ENCODE measurements at places on chromosomes 16 and 17.
A peak's percentile ranks its signal among the peaks of the same experiment; 100 is the strongest.

DNA sequence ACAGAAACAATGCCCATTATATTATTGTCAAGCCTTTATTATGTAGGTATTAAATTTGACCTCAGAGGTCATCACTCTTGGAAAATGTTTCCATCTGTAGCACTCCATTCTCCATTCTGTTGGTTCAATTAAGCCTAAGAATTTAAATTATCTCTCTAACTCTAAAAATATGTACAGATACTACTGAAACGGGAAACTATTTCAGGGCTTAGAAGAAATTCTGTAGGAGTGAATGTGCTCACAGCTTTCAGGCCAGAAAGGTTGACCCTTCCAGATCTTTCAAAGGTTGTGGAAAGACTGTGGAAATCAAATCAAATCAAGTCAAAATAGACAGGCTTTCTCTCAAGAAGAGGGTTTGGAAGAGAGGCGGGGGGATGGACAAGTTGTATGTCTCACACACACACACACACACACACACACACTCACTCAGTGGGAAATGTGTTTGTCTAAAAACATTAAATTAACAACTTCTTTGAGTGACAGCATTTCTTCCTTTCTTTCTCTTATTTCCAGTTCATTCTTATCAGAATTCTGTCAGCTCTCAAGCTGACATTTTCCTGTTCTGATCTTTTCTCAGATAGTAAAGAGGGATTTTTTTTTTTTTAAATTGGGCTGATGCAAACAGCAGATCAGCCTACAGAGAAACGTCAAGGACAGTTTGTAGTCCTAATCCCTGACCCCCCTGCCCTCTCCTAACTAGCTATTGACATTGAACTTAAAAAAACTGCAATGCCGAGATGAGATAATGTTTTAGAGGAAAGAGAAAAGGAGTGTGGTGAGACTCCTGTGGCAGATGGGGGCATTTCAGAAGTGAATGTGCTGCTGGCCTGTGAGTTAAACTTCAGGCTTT lies 139.0 kb upstream of the ZFHX3 start:
- no peak for DNase-seq

DNA sequence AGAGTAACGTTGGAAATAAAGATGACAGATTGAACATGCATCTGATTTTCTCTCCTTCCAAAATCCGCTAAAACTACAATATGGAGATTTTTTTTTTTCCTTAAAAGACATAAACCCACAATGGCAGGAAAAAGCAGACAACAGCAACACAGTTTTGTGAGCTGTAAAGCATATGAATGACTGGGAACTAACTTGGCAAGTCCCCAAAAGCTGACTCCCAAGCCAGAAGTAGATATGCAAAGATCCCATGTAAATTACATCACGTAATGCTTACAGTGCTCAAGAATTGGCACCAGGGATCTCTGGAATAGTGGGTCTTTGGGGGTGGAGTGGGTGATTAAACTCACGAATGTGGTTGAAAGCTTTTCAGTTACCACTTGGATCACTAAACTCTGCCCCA lies 106.6 kb downstream of the ELAC2 start:
- no peak for DNase-seq

DNA sequence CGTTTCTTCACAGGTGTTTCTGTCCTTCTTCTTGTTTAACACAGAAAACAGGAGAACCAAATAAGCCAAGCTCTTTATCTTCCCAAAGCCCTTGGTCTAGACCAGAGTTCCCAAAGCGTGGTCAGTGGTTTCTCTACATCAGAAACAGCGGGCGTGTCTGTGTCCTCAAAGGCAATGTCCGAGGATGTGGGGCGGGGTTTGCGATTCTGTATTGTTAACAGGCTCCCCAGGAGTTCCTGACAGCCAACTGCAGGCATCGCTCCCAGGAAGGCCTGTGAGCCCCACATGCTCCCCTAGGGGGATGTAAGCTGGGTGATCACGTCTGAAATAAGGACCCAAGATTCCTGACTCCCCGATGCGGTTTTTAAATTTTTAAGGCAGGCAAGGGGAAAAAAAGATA lies 28.4 kb upstream of the SLC25A19 start:
- DNase-seq, result no peak

- no peak for DNase-seq
These were observed 251.9 kb downstream of the IRX3 start for GRCh38 chr16:54034684-54035083.

GRCh38 chr17:59287891-59288290 lies 43.6 kb upstream of the YPEL2 start:
- DNase-seq, result no peak

DNA sequence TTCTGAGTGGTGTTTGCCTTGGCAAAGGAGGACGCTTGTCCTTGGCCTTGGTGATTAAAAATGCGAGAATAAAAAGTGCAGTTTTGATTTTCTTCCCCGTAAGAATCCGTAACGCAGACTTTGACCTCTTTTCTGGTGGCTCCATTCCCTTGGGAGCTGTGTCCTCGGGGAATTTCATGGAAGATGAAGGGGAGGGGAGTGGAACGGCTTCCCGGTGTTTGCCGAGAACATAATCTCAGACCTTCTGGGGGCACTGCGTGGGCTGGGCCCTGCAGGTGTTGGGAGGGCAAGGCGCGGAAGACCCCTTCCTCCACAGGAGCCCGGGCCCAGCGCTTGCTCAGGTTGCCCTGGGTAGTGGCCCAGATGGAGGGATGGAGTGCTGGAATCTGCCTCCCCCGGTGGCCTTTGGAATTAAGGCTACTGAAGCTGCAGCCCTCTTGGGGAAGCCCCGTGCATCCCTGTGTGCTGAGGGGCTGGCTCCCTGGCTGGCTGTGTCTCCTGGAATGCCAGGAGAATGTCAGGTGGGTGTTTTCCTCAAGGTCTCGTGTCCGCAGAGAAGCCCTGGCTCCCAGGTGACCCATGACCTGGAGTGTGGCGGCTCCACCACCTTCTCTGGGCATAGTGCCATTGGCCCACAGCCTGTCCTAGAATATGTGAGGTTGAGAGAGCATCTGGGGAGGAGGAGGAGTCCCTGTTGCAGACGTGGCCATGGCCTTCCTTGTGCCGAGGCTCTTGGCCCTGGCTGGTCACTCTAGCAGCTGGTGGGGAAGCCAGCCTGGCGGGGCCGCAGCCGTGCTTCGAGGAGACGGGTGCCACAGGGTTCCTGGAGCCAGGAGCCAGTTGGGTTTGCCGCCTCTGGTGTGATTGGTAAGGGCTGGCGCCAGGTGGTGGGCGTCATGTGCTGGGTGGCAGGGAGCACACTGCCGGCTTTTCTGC lies 3.1 kb downstream of the BAIAP2 start:
- DNase-seq, result no peak

DNA sequence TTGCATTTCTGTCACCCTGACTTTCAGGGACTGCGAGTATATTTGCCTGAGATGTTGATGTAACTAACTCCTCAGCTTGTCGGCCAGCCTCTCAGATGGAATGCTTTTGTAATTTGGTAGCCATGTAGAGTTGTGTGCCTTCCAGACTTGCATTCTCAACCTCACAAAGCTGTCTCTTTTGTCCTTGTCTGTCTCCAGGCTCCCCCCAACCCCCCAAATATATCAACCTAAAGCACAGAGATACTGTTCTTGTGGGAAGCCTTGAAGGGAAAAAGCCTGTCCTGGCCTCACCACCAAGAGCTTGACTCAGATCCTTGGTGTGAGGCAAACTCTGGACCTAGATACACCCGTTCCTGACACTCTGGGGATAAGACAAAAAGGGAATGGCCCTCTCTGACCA lies 18.4 kb downstream of the SAP30BP start:
- DNase-seq, result no peak

GRCh38 chr17:43834106-43834505 lies 1.2 kb upstream of the MPP3 start:
- no peak for DNase-seq

DNA sequence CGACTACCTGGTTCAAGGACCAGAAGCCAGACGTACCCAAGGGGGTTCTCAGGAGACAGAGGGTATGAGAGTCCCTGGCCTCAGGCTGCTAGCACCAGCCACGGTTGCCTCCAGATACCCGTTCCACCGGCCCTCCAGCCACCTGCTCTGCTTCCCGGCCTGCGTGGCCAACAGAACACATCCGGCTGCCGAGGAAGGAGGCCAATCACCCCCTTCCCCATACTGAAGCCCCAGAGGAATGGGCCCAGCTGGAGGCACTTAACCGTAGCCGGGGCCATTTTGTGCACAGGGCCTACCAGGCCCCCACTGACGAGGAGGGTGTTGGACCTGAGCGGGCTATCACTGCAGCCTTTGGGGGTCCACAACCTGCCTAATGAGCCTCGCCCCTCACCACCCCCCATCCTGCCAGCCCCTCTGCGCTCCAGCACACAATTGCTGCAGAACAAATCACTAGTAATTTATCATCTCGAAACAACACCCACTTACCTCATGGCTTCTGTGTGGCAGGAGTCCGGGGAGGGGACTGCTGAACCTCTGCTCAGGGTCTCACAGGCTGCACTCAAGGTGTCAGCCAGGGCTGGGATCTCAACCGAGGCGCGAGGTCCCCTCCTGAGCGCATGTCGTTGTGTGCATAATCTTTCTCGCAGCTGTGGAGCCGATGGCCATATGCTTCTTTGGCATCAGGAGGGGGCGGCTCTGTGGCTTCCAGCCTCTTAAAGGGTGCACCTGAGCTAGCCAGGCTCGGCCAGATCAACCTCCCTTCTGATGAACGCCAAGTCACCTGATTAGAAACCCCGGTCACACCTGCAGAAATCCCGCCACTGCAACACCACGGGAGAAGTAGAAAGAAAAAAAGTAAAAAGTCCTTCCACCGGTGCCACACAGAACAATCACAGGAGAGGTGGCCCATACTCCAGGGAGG lies 10.1 kb upstream of the KREMEN2 start:
- no peak for DNase-seq

GRCh38 chr16:29656688-29657523 lies 6.1 kb upstream of the SPN start:
- peak; percentile 42 for DNase-seq

DNA sequence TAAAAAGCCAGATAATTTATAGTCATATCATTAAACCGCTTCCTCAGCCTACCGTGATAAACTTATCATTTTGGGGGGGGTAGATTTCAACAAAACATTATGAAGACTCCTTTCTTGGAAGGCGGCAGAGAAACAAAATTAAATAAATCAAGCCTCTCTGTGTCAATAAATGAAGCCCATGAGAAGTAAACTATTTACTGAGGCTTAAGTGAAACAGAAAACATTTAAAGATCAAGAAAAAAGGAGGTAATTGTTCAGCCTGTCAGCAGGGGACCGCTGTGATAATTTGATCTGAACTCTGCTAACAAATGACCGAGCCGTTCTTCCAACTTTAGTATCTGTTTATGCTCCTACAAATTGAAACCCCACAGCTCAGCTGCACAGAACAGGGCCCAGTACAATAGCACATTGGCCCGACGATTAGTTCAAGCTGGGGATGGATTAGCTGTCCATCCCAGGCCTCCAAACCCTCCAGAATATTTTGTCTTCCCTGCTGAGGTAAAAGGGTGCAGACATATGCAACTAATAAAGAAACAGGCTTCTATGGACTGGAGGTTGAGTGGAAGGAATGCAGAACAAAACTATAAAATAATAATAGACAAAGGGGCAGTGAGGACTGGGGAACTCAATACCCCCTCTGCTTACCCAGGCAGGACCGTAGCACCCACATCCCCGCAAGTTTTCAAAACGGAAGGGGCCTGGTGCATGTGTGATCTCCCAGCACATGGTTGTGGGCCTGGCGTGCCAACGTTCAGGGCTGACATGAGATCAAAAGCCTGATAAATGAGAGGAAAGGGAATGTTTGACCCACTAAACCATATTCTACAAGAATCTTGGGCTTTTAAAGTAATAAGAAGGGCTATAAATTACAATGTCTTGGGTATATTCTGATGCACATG lies 298.1 kb upstream of the IRX5 start:
- no peak for DNase-seq

- no peak for DNase-seq
These were observed 18.1 kb downstream of the MAP3K14 start for GRCh38 chr17:45298546-45299285.

GRCh38 chr17:41433586-41433985 lies 7.2 kb downstream of the KRT38 start:
- no peak for DNase-seq

GRCh38 chr17:5638596-5638995 lies 54.3 kb upstream of the NLRP1 start:
- DNase-seq, result no peak

- DNase-seq, result no peak
These were observed 6.6 kb downstream of the HIC1 start for GRCh38 chr17:2061441-2061958.

DNA sequence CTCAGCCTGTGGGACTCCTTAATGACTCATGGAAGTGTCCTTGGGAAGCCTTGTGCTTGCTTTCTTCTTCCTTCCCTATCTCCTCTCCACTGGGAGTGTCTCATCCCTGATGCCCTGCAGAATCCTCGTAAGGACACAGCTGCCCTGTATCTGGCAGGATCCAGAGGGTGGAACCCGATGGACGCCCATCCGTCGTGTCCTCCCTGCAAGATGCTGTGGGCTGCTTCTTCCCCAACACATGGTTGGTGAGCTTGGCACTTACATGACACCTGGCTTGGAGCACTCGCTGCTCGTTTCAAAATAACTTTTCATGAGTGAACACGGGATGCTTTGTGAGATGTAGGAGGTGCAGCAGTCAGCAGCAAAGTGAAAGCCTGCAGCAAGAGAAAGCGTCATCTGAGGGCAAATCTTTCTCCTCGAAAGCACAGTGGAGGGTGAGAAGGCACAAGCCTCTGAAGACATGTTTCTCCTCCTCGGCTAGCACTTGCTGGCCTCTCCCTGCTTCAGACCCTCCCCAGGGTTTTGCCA lies 3.3 kb downstream of the CCL15 start:
- DNase-seq, result no peak

- DNase-seq, result no peak
These were observed 90.9 kb upstream of the PLCG2 start for GRCh38 chr16:81688182-81688581.

DNA sequence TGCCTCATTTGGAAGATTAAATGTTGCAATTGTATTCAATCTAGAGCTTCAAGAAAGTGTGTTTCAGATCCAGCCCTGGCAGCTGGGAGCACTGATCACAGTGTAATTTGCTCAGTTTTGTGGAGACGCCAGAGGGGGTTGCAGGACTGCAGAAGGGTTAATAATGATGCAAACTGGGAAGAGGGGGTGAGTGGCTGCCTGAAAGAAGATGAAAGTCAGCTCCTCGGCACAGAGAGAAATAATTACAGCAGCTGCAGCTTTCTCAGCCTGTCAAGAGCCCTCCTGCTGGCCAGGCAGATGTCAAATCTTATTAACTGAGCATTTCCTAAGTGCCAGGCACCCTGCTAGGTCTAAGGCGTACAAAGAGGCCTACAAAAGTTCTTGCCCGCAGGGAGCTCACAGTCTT lies 97.7 kb downstream of the ZNF18 start:
- peak; percentile 51 for DNase-seq

DNA sequence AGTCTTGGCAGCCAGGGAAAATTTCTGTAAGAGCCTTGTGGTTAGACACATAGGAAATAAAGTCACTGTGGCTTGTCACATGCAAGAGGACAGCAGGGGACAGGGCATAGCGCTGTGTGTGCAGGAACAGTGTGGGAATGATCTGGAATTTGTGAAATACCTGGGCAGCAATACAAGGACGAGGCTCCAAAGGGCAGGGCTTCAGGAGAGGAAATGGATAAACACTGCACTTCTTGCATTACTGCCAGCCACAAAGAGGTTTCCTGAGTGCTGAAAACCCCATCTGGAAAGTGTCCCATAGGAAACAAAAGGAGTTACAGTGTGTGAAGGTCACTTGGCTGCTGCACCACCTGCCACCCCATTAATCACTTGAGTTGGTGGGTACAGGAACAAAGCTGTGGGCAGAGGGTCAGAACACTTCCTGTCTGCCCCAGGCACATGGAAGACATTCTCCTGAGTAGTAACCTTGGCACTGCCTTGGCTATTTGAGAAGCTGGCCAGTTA lies 12.1 kb upstream of the HP start:
- DNase-seq, result no peak
